Muscle of leg (tissue), 16 donors: ENCODE measurements at places on chromosomes 3 and 15.

- peak; percentile 61 for DNase-seq
These were observed 9.1 kb upstream of the TICRR start for GRCh38 chr15:89566181-89566580.

DNA sequence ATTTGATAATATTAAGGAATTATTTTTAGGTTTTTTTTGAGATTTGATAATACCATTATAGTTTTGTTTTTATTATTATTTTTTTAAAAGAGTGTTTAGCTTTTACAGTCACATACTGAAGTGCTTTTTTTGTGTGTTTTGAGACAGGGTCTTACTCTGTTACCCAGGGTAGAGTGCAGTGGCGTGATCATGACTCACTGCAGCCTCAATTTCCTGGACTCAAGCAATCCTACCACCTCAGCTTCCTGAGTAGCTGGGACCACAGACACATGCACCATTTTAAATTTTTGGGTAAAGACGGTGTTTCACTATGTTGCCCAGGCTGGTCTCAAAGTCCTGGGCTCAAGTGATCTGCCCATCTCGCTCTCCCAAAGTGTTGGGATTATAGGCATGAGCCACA, 73.0 kb downstream of the SUMF1 start:
- no peak for DNase-seq

- DNase-seq: no peak
These were observed 192.4 kb upstream of the IL12A start for GRCh38 chr3:159796226-159796625.

DNA sequence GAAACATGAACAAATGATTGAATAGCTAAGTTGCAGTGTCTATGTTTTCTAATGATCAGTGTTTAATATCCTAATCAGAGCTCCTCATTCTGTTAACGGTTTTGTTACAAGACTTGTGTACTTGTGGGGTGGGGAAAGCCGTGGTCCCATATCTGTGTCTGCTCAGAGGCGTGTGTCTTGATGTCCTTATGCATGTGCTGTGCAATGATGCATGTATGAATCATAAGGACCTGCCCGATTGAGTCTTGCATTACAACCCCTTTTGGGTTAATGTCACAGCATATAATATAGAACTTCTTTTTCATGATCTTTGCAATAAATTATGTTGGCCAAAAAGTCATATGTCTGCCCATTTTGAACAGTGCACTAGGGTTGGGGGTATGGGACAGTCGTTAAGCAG, 233.4 kb downstream of the ITPR1 start:
- DNase-seq: no peak

- no peak for DNase-seq
These were observed 148.4 kb downstream of the USP13 start for GRCh38 chr3:179801263-179801662.

GRCh38 chr15:49383266-49383665, 39.8 kb upstream of the FGF7 start:
- no peak for DNase-seq

DNA sequence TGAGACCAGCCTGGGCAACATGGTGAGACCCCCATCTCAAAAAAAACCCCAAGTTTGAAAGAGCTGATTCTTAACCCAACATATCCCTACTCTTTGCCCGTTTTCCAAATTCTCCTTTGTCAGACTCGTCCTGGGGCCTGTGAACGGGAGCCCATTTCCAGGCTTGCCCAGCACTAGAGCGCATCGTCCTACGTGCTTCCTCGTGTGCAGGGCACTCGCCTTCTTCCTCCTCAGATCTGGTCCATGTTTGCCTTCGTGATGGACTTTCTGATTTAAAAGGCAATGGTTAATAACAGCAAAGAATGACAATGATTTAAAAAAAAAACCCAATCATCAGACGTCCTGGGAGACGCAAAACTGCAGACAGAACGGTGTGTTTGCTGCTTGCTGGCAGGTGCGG, 10.1 kb downstream of the MELTF start:
- no peak for DNase-seq

DNA sequence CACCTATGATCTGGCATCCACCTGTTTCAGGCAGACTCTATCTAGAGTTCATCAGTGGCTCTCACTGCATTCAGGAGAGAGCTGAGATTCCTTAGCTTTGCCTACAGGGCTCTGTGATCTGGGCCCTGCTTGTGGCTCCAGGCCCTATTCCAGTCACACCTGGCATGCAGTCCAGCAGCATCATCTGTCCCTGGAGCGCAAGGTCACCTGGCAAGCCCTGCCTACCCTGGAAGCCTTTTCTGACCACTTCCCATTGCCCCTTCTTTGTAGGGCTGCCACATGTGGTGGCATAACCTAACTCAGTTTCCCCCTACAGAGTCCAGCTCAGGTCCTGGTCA, 115.1 kb upstream of the PLXNA1 start:
- no peak for DNase-seq
